NCI-H226 (cell line): ENCODE measurements at places on chromosomes 5 and 9.

GRCh38 chr9:69357030-69357775, 32.2 kb downstream of the ENTREP1 start:
- no peak for DNase-seq

DNA sequence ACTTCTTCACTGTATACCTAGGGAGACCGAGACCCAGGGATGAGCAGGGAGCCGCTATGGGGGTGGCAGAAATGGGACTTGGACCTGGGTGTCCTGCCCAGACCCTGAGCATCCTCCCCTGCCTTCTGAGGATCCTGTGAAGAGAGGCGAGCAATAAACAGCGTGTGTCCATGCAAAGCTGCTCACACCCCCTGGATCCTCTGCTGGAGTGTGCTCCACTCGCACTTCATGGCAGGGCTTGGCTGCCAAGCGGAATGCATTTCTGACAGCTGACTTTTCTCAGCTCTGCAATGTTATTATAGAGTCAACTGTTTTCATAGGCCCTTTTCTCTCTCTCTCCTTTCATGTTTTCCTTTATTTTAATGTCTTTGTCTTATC, 31.0 kb upstream of the ALDH1B1 start:
- DNase-seq, result no peak

DNA sequence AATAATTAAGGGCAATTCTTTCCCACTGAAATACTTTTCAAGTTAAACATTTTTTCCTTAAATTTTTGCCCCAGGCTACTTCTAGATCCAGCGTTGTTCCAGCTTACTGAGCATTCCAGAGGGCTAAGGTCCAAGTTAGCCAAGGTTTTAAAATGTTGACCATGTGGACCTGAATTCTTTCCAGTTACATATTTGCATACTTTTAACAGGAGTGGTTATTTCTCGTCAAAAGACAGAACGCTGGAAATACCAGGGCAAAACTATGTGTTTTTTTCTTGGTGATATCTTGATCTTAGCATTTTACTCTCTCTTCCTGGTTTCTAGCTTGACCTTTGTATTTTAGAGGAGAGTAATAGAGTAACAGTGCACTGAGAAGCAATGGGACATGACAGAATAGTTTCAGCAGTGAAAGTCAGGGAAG, 32.8 kb downstream of the TMC1 start:
- peak; percentile 93 for DNase-seq

GRCh38 chr5:114185274-114185673, 176.6 kb upstream of the KCNN2 start:
- DNase-seq, result peak; percentile 16

- DNase-seq, result no peak
These were observed 17.0 kb downstream of the MSX2 start for GRCh38 chr5:174741352-174741751.

DNA sequence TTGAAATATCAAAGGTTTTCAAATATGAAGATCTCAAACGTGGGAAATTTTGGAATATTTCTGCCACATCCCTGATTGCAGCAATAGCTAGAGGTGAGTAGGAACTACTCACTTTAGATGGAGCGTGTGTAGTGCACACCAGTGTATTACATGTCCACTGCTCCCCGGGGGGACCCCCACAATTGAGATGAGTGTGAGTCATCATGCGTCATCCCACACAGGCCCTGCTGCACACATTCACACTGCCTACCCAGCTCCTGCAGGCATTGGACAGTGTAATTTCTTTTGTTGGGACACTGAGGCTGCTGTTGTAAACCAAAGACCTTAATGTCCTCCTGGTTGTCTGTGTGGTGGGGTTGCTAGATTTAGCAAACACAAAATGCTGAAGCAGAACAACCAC, 280.0 kb downstream of the GAS1 start:
- DNase-seq, result no peak

DNA sequence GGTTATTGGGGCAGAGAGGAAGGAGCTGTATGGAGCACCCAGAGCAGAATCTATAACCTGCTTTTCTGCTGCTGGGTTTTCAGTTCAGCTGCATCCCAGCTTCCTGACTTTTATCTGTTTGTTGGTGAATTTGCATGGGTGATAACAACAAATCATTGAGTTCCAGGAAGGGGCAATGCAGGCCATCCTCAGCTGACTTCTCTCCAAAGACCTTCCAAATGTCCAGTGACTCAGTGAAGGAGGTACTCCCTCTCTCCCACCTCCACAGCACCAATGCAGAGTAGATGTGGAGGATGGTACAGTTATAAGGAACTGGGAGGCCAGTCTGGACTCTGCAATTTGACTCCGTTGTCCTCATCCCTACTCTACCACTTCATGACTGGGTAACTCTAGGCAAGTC, 1.6 kb upstream of the TXN start:
- no peak for DNase-seq

DNA sequence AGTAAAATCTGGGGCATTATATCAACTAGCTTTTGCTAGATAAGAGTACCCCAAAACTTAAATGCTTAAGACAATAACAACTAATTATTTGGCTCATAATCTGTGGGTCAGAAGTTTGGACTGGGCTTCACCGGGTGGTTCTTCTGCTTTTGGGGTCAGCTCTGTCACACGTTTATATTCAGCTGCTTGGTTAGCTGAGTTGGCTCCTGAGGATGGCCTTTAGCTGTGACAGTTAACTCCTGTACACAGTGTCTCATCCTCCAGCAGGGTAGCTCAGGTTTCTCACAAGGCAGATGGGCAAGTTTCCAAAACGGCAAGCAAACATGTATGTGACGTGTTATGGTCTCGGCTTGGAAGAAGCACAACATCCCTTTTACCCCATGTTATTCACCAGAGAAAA, 488.2 kb downstream of the TLE4 start:
- no peak for DNase-seq

DNA sequence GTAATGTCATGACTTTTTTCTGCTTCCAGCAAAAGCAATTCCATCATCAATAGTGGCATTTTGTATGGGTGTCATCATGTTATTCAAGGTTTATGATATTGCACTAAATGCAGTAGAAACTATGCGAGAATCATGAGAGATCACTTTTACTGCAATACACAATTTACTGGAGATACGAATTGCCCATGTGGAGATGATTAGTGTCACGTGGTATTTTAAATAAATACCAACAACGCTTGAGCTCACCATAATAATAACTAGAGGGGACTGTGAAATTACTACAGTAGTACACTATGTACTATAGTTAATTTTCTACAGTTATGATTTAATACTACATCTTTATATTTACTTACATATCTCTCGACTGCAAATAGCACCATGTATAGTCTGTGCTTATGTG, 49.7 kb downstream of the FAM174A start:
- no peak for DNase-seq

- no peak for DNase-seq
These were observed 133.8 kb downstream of the FGF1 start for GRCh38 chr5:142552107-142552506.

GRCh38 chr5:130111746-130112145, 207.5 kb downstream of the CHSY3 start:
- DNase-seq, result no peak

GRCh38 chr5:177601577-177602457, 1.9 kb downstream of the B4GALT7 start:
- no peak for DNase-seq

DNA sequence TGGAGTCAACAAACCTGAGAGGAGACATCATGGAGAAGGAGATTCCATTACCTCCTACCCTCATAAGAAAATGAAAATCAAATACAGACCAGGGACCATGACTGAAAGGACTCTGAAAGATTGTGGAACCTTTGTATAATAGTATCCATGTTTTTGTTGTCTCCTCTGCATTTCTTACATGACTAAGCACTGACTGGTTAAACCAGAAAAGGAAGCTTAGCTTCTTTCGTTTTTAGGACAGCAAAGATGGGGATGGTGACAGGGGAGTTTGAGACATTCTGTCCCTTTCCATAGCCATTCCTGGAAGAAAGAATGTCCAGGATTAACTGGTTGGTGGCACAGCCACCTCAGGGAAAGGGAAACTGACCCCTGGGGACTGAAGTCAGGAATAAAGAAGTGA, 22.2 kb downstream of the ITGA1 start:
- no peak for DNase-seq

DNA sequence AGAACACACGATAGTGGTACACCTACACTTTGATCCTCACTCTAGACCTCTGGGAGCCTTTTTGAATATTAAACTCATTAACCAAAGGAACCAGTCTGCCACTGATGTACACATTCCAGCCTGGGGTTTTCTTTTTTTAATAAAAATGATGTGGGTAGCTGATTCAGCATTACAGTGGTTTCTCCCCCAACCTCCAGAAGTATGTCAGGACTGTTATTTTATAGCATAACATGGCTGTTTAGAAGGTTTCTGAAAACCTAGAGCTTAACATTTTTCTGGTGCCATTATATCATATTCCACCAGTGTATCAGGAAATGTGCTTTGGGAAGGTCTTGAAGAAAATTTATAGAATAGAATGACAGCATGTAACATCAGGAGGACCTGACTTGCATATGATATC, 540.9 kb upstream of the WWC1 start:
- DNase-seq, result no peak

DNA sequence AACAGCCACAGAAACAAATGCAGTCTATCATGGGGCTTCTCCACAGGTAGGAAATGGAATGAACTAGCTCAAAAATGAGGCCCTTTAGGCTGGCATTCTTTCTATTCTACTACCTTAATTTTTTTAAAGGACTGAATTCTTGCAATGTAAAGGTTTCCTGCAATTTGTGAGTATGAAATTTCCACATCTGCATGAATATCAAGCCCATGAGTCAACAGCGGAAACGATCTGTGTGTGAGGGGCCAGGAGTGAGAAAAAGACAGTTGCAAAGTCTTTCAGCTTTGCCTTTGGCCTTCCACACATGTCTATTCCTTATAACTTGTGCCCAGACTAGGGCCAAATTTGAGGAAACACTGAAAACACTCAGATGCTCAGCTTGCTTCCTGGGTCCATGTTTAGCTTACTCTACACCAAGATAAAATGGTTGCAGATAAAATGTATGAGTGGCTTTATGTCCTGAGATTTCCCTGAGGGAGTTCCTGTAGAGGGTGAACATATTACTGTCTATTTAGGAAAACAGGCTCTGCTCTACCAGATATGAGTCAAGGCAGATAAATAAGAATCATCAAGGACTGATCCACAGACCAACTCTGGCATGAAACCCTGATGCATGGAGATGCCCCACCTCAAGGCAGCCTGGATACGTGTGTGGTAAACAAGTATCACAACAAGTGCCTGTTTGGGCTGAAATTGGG, 46.5 kb downstream of the RETREG1 start:
- peak; percentile 48 for DNase-seq

DNA sequence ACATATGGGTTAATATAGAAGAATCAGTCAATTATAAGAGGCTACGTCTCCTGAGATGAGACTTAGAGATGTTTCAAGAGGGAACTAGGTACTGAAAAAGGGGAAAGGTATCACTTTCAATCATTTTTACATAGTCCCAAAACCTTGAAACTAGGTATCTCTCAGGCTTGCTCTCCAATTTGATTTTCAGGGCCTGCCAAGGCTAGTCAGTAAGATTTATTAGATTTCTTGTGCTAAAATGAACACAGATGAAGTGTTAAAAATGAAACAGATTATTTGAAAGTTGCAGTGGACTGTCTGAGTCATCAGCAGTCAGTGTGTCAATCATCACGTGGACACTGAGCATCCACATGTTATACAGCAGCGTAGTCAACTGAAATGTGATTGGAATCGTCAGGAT, 591.1 kb downstream of the DTWD2 start:
- no peak for DNase-seq

DNA sequence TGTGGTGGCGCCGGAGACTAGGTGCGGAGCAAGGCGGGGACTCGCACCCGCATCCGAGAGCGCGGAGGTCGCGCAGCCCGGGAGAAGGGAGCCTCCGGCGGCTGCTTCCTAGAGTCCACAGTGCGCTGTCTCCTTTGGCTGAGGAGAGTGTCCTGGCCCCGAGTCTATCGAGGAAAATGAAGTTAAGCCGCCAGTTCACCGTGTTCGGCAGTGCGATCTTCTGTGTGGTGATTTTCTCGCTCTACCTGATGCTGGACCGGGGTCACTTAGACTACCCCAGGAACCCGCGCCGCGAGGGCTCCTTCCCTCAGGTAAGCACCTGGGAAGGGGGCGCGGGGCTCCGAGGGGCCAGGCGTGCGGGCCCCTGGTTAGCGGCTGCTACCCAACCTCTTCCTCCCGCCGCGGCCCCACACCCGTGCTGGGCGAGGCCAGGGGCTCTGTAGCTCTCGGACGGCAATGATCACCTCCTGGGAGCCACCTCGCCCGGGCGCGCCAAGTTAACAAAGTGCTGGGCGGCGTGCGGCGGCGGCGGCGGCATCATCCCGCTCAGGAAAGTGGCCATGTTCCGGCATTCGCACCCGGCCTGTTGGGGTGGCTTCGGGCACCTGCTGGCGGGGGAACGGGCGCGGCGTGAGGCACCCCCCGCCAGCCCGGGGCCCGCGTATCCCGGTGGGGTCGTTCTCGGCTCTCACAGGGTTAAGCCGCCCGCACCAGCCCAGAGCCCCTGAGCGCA, 681 bp downstream of the MAN2A1 start:
- no peak for DNase-seq

- no peak for DNase-seq
These were observed 104.2 kb upstream of the HMHB1 start for GRCh38 chr5:143707806-143708205.

DNA sequence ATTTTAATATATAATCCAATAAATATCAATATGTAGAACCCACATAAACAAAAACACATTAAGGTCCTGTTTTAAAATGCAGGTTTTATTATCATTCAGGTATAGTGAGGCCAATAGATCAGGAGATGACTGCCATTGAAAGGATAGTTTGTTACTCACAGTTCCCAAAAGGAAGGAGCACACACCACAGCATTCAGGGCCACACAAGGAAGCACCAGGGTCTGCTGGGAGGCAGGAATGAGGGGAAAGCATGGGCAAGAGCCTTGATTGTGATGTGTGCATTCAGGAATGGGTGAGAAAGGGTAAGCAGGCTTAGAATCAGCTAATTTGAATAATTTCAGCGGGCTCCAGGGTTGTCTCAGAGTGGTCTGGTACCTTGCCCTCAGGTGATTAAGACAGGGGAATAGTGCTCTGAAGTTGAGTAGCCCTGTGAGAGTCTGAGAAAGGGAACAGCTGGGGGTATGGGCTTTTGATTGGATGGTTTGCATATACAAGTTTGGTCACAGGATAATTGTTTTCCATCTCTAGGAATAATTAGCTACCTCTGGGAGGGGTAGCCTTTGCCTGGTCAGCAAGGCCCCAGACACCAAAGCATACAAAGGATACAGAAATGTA, 19.8 kb upstream of the OTULIN start:
- DNase-seq, result no peak

DNA sequence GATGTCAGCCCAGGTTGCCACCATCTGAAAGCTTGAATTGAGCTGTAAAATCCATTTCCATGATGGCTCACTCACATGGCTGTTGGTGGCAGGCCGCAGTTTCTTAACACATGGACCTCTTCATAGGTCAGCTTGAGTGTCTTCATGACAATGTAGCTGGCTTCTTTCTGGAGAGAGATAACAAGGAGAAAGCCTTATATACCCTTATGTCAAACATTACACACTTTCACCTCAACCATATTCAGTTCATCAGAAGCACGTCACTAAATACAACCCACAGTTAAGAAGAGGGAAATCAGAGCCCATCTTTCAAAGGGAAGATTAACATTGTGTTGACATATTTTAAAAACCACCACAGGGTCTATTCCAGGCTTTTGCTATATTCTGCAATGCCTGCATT, 604.4 kb downstream of the PRELID2 start:
- no peak for DNase-seq

GRCh38 chr5:177367981-177368868, 10.5 kb downstream of the RGS14 start:
- no peak for DNase-seq

GRCh38 chr5:113340537-113340936, 94.3 kb downstream of the TSSK1B start:
- DNase-seq, result no peak

- no peak for DNase-seq
These were observed 37.4 kb downstream of the C9orf152 start for GRCh38 chr9:110170357-110171257.

- no peak for DNase-seq
These were observed 3.8 kb downstream of the RANBP17 start for GRCh38 chr5:170865622-170866021.
